ENCODE measurements at places on chromosomes 4 and X.

GRCh38 chr4:83456184-83456501, 285 bp downstream of the MRPS18C start:
- no peak for DNase-seq

GRCh38 chr4:91280551-91281290, 1023.0 kb upstream of the GRID2 start:
- DNase-seq = no peak

GRCh38 chrX:44290718-44291117, 52.8 kb downstream of the EFHC2 start:
- DNase-seq = no peak

- no peak for DNase-seq
Measured at GRCh38 chr4:140330311-140330900, 43.0 kb upstream of the SCOC start.

DNA sequence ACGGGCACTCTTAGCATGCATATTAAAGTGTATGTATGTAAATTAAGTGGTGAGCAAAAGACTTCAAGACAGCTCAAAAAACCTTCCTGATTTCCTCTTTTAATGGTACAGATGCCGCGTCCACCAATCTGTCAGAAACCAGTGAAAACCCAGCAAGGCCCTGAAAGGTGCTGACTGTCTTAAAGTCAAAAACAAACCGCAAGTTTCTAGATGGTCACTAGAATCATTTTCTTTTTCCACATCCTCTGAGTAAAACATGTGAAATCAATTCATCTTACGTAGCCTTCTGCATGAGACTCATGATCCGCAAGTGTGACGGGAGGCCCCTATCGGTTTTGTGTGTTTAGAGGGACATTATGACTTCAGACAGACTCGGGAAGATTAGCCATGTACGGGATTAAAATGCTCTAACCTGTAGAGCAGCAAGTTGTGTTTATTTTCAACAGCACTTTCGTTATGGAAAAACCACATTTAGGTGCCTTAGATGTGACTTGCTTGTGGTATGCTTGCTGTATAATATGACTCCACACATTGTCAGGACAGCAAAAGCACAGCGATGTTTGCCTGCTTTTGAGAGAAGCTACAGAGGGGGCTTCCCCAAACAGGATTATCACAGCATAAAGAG, 88.2 kb upstream of the STS start:
- no peak for DNase-seq

- no peak for DNase-seq
Measured at GRCh38 chr4:14008494-14008893, 381.0 kb upstream of the BOD1L1 start.

DNA sequence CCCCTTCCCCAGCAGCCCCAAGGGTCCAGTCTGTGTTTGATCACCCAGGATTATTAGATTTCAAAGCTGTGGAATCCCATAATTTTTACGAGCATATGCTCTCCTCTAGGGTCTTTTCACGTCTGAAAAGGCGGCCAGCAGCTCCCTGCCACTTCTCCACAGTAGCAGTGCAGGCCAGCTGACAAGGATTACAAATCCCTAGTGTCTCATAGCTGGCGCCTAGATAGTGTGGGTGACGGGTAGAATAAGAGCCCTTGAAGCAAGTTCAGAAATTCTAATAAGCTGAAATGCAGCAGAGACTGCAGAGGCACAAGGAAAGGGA, 79.4 kb downstream of the RLIM start:
- no peak for DNase-seq

GRCh38 chrX:97310373-97310772, 426.7 kb downstream of the RPA4 start:
- DNase-seq = no peak

DNA sequence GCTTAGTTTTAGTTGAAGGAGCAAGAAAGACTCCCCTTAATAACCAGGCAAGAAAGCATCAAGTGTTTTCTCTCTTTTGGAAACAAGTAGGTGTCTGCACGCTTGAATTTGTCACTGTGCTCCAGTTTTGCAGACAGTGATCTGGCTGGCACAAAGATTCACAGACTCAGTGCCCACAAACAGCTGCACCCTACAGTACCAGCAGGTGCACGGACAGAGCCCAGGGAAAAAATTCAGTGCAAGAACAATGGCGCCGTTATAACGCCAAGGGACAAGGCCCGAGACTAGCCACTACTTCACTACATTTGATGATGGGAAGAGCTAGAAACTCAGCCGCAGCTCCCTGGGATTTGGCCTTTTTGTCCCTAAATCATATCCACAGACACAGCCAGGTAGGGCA, 56.0 kb downstream of the ZNF827 start:
- no peak for DNase-seq

DNA sequence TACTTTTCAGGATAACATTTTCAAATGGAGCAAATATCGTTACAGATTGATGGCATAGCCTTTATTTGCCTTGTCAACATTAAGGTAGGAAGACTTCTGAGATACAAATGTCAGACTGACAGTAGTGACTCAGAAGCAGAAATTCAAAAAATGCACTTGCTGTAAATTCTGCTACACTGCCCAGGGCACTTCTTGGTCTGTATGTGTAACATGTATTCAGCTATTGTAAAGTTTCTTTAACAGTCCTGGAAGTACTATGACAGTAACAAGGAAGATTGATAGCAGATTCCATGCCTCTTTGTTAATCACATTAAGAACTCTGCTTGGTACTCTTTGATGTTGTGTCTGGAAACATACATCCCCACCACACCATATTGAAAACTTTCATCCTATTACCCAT, 69.6 kb upstream of the PCDH18 start:
- DNase-seq = no peak

DNA sequence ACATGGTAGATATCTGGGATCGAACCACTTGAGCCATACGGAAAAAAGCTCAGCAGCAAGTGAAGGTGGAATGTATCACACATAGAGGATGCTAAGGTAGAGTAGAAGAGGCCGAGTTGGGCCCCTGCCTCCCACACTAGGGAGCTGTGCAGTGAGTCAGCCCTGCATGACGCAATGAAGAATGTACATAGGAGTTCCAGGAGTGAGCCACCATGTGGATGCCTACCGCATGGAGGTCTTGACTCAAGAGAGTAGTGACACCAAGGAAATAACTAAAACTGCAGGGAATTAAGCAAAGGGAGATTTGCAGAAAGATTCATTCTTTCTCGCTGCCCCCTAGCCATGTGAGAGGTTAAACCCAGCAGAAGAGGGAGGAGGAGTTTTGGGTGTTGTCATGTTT, 389.6 kb upstream of the IGFBP7 start:
- DNase-seq = no peak

DNA sequence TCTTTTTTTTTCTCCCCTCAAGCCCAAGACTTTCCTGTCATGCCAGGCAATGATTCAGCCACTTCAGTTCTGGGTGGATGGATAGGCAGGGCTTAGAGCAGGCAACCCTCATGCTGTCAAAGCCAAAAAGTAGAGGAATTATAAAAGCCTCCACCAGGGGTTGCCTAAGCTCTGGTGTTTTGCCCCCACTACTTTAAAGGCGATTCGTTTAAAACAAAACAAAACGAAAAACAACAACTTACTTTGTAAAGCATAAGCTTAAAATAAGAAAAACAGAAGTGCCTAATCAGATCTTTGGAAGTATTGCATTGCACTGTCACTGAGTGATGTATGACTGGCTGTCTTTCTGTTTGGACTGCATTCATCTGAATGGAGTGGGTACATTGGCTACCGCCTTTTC, 5.3 kb upstream of the IDS start:
- DNase-seq = no peak

DNA sequence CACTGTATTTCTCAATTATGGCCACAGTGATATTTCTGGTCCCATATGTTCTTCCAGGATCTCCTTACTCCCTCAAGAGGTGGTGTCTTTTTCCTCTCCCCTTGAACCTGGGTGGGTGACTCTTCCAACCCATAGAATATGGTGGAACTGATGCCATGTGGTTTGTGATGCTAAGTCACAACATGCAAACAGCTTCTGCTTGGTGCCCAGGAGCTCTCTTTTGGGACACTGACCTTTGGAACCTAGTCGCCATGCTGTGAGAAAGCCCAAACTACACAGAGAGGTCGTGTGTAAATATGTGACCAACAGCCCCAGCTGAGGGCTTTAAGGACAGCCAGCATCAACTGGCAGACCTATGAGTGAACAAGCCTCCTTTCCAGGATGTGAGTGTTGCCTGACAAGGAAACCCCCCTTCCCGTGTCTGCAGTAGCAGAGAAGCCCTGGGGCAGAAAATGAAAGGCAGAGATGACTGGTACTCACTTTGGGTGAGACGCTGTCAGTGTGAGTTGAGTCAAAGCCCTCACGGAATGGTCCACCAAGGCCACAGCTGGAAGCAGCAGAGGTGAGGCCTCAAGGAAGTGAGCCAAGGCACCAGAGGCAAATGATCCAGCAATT, 223.4 kb downstream of the BCOR start:
- no peak for DNase-seq

DNA sequence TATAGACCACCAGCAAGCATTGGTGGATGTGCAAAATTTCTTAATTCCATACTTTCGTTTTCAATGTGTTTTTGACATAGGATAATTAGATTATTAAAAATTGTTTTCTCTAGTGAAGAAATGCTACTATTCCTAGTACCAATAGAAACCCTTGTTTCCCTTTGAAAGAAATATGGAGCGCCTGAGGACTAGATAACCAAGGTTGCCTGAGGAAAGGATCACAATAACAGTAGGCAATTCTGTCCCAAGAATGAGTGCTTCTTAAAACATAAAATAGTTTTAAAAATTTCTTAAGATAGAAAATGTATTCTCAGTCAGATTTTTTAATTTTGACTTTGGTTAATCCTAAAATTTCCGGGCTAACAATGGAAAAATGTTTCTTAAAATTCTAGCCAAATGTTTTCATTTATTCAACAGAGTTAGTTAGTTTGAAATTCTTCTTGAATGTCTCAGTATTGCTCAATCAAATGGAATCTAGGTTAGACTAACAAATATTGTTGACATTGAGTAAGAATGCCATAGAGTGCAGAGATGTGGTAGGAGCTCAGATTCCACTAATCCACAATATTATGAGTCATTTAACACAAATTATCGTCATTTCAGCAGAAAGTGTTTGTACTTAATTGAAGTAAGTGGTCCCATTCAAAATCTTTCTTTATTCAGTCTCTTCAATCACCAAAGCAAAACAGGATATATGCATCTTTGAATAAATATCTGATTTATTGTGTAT, 666.0 kb downstream of the GRID2 start:
- DNase-seq = no peak

- DNase-seq = no peak
Measured at GRCh38 chr4:3340038-3340699, 47.3 kb downstream of the RGS12 start.

GRCh38 chr4:70437197-70437596, 34.8 kb upstream of the MUC7 start:
- DNase-seq = no peak

DNA sequence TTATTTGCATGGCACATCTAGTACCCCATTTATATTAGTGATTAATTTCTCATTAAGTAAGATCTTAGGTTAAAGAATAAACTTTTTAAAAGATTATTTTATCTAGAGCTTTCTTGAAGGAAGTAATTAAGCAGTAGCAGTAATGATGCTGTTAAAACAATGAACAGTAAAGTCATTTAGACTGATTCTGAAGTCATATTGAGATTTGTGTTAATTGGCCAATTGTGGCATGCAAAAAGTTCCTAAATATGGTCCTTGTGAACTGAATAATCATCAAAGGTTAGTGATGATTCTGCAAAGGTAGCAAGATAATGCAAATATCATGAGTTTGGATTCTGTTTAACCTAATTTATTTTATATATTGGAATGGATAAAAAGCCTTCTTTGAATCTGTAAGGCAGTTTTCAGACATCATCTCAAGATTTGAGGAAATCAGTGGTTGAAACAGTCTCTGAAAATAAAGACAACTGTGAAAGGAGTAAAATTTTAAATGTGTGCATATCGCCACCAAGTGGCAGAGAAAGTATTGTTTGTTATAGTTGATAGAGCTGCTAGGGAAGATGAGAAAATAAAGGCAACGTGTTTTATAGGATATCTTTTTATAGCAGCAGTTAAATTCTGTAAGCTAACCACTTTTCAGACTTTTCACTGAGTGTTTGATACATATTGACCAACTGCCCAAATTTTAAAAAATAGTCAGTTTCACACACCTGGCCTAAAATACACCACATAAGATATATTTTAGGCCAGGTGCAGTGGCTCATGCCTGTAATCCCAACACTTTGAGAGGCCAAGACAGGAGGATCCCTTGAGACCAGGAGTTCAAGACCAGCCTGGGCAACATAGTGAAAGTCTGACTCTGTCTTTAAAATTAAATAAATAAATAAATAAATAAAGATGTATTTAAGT, 79.6 kb downstream of the CCKAR start:
- no peak for DNase-seq

GRCh38 chrX:138519296-138519695, 192.2 kb downstream of the FGF13 start:
- DNase-seq = no peak

DNA sequence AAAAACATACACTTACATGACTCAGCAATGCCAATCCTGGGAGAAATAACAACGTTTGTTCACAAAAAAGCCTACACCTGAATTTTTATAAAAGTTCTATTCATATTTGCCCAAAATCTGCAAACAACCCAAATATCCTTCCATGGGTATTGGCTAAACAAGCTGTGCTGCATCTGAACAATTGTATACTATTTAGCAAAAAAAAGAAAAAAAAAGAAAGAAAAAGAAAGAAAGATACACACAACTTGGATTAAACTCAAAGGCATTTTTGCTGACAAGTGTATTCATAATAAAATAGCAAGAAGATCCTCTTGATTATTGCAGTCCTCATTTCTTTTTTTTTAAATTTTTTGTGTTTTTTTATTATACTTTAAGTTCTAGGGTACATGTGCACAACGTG, 24.5 kb upstream of the MAGEA3 start:
- DNase-seq = no peak

- no peak for DNase-seq
Measured at GRCh38 chr4:122090989-122091388, 61.1 kb upstream of the BLTP1 start.

DNA sequence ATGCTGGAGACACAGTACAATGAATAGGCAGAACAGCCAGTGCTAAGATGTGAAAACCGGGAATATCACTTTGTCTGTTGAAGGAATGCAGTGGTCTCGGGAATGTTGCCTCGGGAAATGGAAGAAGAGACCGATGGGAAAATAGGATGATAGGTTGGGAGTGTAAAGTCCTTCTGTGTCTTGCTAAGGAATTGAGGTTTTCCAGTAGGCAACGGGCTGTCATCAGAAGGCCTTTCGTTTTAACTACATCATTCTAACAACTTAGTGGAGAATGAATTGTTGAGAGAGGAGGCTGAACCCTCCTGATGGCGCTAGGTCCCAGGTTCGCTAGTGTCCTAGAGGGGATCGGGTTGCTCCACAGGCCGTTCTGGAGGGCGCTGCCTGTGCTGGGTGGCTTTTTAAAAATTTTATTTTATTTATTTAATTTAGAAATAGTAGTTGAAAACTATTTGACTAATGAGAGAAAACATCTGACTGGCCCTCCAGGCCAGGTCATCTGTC, 730 bp downstream of the VBP1 start:
- no peak for DNase-seq

GRCh38 chrX:47214435-47215077, 3.9 kb upstream of the CDK16 start:
- DNase-seq = no peak
